ENCODE measurements at places on chromosomes 7 and 10.

DNA sequence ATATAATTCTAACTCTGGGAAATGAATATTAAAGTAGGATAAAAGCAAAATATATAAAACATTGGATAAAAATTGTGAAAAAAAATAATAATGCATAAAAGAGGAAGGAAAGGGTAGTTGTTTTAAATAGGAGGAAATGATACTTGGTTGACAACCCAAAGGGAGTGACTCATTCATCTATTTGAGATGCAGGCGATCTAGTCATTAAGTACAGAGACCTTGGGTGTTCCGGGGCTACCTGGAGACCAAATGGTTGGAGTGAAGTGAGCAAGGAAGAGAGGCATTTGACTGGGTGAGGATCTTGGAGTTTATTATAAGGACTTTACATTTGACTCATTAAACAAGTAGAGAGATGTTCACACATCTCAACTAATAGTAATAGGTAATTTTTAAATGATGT is 111.0 kb downstream of the LRRTM3 start:
- DNase-seq = no peak

GRCh38 chr10:33120700-33121099 is 162.7 kb upstream of the ITGB1 start:
- DNase-seq = no peak

DNA sequence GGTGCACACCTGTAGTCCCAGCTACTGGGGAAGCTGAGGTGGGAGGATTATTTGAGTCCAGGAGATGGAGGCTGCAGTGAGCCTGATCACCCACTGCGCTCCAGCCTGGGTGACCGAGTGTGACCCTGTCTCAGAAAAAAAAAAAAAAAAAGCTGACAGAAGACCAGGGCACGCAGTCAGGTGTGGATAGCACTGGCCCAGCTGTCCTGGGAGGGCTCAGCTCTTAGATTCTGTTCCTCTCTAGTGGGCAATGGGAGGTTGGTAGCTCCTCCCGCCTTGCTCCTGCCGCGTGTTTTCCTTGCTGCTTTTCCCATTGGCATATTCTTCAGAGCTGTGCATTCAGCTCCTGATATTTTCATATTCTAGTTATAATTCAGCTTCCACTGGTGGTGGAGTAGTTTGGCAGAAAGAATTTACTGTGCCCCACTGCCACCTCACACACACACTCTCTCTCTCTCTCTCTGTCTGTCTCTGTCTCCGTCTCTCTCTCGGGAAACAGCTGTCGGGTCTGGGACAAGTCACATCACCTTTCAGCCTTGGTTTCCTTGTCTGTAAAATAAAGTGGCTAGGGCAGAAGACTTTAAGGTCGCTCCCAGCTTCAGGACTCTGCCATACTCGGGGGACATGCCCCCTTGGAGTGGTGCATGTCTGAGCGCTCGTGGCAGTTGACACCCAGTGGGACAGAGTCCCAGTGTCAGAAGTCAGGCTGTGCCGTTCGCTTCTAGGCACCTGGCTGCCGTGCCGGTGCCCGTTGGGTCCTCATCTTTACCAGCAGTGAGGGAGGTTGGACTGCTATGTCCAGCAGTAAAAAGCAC is 25.9 kb upstream of the ANKRD2 start:
- DNase-seq = no peak

GRCh38 chr7:30905078-30906012 is 6.3 kb upstream of the AQP1 start:
- no peak for DNase-seq

DNA sequence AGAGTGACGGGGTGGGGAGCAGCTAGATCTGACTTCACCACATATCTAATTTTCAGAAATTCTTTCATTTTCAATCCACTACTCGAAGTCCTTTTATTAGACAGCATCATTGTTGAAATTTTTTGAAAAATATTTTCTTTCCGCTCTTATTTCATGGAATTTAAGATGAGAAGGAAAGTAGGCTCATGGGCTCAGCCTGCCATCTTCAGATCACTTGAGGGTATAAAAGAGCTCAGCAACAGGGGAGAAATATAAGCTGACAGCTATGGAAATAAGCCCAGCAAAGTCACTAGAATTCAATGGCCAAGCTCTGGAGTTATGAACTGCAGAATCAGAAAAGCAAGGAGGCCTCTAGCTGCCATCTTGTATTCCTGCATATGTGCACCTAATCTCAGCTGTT is 389.1 kb downstream of the XPNPEP1 start:
- DNase-seq = no peak

DNA sequence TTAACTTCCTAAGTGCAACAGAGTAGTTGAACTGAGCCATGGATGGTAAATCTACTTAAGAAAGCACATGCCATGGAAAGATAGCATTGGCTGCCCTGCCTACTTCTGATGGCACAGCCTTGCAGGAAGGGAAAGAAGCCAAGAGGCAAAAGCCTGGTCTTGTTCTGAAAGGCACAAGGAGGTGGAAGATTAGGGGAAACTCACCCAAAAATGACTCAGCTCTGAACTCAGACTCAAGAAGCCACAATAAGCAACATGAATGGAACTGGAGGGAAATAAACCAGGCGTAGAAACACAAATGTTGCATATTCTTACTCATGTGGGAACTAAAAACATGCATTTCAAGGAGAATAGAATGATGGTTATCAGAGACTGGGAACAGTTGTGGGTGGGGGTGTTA is 20.8 kb upstream of the ALOX5 start:
- DNase-seq = no peak

DNA sequence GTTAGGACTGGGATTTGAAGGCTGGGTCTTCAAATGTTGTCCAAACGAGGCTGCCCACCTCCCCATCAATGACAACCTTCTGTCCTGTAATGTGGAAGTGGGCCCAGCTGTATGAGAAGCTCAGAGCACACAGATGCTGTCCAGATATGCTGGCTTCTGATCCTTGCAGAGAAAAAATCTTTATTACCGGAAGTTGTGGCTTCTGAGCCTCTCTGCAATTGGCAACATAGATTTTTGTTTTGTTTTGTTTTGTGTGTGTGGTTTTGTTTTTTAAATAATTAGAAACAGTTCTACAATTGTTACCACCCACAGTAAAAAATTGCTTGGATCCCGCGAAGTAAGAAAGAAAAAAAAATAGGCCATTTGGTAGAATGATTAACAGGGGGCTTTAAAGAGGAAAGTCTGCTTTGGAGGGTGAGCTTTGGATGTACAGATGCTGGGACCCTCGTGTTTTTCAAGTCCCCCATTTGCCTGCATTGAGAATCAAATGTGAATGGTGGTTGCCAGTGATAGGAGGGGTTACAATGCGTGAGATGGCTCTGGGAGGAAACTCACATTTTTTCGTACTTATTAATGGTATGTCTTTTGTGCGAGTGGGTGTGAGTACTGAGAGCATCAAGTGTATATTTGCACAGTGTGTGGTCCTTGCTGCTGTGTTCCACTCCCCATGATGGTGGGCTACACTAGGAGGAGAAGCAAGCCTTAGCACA is 153.2 kb downstream of the TCF7L2 start:
- no peak for DNase-seq

DNA sequence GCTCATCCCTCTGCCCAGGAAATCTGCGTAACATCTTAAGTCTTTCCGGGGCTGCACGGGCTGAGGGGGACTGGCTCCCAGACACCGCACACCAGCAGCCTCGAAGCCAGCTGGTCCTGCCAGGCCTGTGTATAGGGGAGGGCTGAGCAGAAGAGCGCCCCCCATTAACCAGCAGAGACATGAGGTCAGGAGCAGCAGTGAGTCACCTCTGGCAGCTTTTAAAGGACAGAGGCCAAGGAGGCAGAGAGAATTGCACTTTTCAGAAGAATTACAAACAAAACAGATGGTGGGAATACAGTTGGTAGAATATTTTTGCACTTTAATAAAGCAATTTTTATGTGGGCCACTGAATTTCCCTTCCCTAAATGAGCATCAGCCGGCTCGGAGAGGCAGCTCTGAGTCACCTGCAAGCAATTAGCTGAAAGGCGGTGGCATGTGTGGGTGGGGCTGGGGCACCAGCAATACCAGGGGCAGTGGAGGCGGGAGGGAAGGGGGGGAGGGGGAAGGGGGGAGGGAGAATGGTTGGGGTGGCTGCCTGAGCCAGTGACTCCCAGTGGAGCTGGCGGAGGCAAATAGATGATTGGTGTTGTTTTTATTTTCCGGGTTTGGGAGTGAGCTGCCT is 39.1 kb downstream of the GOLGA7B start:
- DNase-seq = no peak

GRCh38 chr7:103116991-103117390 is 31.9 kb downstream of the NAPEPLD start:
- no peak for DNase-seq

- no peak for DNase-seq
Measured at GRCh38 chr7:67917437-67917755, 920.8 kb downstream of the TYW1 start.

GRCh38 chr10:43078986-43079273 is 2.1 kb downstream of the RET start:
- no peak for DNase-seq

DNA sequence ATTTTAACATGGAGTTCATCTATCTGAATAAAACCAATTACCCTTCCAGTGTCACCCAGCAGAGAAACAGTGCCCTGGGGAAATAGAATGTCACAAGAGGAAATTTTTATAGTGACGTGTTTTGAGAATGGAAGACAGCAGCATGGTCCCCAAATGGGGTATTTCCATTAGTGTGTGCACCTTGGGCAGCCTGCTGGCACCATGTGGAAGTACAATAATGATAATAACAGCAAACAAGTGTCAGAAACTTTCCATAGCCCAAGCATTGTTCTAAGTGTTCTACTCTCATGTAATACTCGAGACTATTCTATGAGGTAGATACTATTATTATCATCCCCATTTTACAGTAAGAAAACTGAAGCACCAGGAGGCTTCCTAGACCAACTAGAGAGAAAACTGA is 2.2 kb upstream of the PDE1C start:
- DNase-seq = no peak

DNA sequence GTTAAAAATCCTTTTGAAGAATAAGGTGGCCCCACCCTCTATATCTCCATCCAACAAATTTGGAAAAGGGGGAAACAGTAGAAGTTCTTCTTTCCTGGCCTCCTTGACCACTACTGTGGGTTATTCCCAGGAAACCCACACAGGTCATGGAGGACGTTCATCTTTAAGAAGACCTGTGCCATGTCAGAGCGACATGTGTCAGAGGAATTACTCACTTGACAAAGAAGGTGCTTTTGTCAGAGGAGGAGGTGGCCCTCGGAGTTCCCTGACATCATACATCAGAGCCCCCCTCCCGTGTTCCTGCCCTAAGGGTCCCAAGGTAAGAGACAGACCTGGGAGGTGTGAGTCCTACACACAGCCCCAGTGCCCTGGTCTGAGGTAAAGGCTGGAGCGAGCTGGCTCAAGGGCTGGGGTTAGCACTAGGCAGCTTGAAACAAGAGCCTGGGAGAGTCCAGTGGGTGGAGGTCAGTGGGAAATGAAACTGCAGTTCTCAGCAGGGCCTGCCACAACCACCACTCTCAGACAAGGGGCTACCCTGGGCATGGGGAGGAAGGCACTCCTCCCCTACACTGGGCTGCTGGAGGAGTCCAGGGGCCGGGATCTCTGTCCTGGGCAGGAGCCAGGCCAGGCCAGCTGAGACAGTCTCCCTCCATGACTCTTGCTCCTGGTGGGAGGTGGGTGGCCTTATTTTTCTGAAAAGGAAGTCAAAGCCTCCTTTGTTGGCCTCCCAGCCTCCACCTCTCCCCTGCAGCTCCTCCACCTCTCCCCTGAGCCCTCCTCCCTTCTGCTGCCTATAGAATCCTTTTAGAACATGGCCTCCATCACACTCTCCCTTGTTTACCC is 21.8 kb upstream of the ZMIZ1 start:
- DNase-seq = no peak

GRCh38 chr7:33050535-33051318 is 11.8 kb downstream of the NT5C3A start:
- DNase-seq = no peak

- DNase-seq = no peak
Measured at GRCh38 chr10:71520042-71520441, 123.3 kb downstream of the CDH23 start.

GRCh38 chr10:68165643-68166042 is 56.4 kb downstream of the MYPN start:
- no peak for DNase-seq

DNA sequence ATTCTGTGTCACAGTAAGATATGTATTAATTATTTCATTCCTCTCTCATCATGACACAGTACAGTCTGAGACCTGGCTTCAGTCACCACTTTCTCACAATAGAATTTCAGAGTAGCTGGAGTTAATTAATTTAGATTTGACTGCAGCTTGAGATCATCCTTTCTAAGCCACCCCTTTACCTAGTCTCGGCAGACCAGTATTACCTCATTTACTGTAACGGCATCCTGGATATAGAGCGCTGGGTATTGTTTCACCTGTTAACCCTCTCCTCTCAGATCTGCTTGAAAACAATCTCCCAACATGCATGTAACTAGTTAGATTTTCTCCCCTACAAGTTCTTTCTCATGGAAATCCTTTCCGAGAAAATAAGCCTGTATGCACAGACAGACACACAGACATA is 1057.5 kb downstream of the GATA3 start:
- DNase-seq = no peak

DNA sequence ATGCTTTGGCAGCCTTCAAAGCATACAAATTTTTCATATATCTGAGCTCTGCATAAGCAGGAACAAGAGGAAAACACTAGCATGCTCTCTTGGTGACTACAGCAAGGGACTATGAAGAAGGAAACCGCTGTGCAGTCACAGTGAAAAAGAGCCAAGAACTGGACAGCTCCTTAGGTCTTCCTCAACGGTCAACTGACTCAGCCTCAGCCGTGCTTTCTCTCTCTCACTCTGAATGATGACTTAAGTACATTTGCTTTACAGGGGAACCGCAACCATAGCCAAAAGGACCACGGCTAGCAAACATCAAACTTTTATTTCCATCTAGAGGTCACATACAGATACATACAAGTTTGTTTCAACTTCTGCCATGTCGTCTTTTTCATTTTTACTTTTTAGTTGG is 69.9 kb downstream of the HYCC1 start:
- no peak for DNase-seq

DNA sequence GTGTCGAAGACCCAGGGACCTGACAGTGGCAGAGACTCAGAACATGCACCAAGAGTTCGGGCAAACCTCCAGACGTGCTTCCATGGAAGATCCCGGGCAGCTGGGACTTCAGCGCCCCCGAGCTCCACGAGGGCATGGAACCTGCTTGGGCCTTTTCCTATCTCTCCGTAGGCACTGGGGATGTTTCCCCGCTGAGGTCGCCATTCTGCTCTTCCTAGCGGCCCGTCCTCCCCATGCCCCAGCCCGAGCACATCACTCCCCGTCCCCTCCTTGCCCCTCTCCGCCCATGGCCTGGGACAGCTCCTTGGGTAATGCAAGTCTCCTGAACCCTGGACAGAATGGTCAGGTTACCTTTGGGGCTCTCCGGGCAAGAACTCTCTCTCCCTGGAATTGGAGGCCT is 32.3 kb upstream of the SHH start:
- DNase-seq = no peak

DNA sequence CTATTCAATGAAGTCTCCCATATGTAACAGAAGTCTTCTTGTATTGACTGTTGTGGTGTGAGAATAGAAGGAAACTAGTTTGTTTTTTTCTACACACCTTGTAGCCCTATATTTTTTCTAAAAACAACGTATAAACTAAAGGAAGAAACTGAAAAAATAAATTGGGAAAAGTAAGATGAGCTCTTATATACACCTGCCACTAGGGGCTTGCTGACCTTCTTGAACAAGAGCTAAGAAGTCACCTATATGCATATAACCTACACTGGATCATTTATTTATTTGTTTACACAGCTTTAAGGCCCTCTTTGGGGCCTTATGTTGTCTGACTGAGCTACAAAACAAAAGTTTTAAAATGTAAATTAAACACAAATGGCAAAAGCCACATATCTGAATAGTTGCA is 383.0 kb downstream of the HPSE2 start:
- DNase-seq = no peak

Measured in stimulated activated CD8-positive, alpha-beta memory T cell treated with anti-CD3 and anti-CD28 coated beads, Interleukin-4, amount 100 ng/mL, for 4 hours (primary cell).